GM23338 (cell line): ENCODE measurements at places on chromosomes 3 and 15.
A peak's percentile ranks its signal among the peaks of the same experiment; 100 is the strongest.

- no peak for DNase-seq
Measured at GRCh38 chr3:109413049-109413448, 75.7 kb upstream of the DPPA4 start.

DNA sequence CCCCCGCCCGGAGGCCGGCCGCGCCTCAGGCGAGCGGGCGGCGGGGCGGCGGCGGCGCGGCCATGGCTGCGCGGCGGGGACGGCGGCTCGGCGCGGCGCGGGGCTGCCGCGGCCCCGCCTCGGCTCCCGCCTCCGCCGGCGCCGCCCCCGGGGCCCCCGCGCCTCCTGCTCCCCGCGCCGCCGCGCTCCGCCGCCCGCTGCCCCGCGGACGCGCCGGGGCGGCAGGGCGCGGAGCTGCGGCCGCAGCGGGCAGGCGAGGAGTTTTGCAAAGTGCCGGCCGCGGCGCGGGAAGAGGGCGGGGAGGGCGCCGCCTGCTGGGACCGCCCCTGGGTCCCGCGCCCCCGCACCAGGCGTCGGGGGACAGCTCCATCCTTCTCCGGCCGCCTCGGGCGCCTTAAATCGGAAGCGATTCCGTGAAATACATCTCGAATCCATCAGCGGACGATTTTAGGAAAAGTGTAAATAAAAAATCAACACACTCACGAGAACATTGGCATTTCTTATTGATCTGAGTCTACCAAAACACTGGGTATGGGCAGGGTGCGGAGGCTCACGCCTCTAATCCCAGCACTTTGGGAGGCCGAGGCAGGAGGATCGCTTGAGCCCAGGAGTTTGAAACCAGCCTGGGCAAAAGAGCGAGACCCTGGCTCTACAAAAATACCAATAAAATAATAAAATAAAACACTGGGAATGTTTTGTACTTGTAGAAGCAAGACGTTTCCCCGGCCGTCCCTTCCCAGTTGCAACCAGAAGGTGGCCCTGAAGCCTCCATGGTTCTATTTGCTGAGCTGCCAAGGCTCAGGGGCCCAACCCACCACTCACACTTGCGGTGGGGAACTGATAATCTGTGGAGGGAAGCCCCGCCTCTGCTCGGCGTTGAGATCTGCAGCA lies 136.9 kb downstream of the NUP210 start:
- peak; percentile 87 for DNase-seq

DNA sequence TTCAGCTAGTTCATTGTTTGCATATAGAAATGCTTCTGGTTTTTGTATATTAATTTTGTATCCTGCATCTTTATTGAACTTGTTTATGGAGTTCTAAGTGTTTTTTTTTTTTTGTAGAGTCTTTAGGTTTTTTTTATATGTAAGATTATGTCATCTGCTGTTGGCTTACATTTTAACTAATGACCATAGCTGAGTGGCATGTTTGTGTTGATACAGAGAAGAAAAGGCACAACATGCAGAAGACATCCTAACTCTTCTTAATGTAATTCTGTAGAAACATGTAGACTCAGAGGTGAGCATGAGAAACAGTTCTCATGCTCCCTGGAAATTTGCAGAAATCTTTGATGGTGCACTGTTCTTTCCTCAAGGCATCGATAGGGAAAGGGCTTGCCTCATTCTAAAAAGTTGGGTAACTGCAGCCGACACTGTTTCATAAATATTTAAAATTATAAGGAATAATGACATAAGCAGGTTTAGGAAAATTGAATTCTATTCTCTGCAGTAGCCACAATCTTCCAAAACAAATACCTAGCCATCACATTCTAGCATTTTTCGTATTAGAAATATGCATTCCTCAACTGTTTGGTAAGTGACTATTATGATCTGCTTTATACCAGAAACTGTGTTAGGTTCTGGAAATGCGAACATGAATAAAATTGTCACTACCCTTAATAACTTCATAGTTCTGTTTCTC lies 499.6 kb upstream of the KCNMB2 start:
- no peak for DNase-seq

- DNase-seq, result no peak
Measured at GRCh38 chr3:184884359-184885017, 72.5 kb downstream of the VPS8 start.

- DNase-seq, result no peak
Measured at GRCh38 chr15:89406218-89406939, 71.8 kb upstream of the POLG start.

- DNase-seq, result no peak
Measured at GRCh38 chr3:117507958-117508357, 798.4 kb downstream of the TUSC7 start.

GRCh38 chr3:81295906-81296577 lies 465.4 kb downstream of the GBE1 start:
- DNase-seq, result no peak

GRCh38 chr3:150480877-150481276 lies 65.4 kb downstream of the SERP1 start:
- DNase-seq, result no peak

DNA sequence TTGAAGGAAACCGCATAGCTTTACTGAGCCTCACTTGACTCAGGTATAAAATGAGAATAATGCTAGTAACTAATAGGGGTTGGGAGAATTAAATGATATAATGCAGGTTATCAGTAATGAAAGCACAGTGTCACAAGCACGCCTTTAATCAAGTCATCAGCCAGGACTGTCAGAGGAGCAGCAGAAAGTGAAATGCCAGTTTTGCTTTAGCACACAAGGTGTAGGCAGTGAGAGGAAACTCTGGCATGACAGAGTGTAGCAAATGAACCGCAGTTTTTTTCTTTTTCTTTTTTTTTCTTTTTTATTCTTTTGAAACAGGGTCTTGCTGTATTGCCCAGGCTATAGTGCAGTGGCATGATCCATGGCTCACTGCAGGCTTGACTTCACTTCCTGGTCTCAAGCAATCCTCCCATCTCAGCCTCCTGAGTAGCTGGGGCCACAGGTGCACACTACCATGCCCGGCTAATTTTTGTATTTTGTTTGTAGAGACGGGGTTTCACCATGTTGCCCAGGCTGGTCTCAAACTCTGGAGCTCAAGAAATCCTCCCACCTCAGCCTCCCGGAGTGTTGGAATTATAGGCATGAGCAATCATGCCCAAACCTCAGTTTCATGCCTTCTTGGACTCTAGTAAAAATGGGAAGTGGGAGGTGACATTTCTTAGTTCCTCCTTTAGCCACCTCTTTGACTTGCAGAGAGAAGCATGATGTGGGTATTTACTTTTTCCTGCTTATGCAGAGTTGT lies 9.7 kb upstream of the SCAANT1 start:
- DNase-seq, result no peak

DNA sequence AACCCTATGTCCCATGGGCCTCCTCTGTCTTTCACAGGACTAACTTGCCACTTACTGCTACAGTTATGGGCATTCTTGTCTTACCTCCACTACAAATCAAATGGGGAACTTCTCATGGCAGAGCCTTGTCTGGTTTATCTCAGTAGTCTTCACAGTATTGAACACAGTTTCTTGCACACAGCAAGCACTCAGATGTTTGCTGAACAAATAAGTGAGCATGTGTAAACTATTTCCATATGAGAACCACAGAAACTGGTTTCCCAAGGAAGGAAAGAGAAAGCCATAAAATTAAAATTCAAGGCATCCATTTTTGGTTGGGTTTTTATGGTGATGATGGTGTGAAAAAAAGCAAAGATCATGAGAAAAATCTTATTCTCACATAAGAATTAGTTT lies 189.2 kb downstream of the MEX3B start:
- DNase-seq, result no peak

DNA sequence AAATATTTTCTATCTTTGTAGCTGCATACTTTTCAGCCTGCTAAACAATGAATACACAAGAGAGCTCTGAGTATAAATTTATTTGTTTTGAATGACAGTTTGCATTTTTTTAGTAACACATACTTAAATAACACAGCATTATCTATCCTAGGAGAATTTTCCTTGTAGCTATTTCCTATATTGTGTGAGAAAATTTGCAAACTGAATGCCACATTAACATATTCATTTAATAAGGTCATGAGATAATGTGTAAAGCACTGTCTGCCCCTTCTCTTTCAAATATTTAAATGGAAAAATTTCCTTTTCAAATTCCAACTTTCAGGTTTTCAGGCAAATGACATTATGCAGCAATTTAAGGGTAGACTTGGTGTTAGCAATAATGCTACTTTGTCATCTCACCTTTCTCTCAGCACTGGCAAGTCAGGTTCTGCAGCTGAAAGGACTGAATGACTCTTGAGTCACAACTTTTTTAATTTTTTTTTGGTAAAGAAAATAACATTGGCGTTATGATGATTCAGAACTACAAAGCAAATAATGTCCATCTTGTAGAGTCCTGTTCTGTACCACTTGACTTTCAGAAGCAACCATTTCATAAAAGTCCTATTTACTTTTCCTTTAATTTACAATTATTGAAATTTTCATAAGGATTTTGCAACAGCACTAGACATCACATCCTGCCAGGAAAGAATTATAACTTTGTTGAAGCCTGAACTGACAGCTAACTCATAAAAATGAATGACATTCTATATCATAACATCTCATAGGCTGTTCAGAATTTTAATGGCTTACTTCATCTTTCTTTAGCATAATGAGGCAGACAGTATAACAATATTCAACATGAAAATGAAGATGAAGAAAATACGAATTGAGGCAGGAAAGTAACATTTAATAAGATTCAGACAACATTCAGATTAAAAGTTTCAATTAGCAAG lies 681.6 kb upstream of the SEMA6D start:
- no peak for DNase-seq

DNA sequence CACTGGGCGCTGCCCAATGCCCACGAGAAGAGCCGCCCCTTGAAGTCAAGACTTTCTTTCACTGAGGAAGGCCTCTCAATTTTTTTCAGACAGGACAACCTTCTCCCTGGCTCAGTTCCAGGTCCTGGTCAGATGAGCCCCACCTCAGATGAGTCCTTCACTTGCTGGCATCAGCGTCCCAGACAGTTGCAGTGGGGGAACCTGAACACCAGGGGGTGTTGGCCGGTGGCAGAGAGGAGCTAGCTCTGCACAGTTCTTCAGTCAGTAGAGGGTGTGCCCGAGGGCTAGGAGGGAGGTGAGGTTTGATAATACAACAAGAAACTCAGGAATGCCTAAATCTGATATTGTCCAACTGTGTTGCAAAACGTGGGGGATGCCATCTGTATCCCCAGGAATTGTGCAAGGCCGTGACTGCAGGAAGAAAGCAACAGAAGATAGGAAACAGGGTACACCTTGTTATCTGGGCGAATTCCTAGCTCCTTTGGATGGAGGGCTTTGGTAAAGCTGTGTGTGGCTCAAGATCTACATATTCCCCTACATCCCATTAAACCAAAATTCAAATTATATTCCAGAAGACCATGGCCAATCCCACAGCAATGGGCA lies 34.3 kb downstream of the CCR3 start:
- peak; percentile 68 for DNase-seq

DNA sequence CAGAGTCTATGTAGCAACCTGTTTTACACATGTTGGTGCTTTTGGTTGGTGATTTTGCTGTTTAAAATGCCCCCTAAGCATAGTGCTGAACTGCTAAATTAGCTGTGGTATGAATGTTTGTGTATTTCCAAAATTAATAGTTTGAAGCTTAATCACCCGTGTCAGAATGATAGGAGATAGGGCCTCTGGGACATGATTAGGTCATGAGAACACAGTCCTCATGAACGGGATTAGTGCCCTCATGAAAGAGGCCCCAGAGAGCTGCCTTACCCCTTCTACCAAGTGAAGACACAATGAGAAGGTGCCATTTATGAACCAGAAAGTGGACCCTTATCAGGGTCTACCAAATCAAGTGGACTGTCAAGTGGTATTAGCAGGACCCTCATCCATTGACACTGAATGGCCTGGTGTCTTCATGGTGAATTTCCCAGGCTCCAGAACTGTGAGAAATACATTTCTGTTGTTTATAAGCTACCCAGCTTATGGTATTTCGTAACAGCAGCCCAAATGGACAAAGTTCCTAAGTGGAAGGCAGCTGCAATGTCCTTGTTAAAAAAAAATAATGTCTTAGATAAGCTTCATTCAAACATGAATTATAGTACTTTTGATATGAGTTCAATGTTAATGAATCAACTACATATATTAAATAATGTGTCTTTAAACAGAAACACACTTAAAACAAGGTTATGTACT lies 37.7 kb upstream of the FRMD4B start:
- DNase-seq, result no peak

DNA sequence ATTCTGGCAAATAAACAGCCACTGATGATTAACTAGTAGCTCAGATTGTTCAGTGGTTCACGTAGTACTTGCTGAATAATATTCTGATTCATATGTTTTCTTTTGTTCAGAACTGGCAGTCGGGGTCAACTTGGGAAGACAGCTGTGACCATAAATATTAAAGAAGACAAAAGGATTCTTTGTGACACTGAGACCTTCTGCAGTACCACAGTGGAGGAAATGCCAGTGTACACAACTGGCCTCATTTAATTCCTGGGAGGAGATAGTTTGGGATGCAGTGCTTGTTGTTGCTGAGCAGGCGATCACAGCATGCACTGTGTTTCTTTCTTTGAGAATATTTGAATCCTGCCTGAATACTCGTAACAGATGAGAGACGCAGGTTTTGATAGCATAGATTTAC lies 26.7 kb upstream of the MCF2L2 start:
- no peak for DNase-seq

- DNase-seq, result peak; percentile 93
Measured at GRCh38 chr3:167653760-167654159, at the start of gene WDR49. Gene WDR49 (minus strand): TSS chr3:167653942. CDS start chr3:167653425, 517 bp downstream.

- no peak for DNase-seq
Measured at GRCh38 chr3:129412542-129413198, 15.8 kb downstream of the EFCAB12 start.
